ENCODE measurements at places on chromosomes 4 and X. TPM values are rescaled to one million over a fixed set of nuclear protein-coding genes. Genes with fewer than 3 reads are reported as not detected.
A peak's percentile ranks its signal among the peaks of the same experiment; 100 is the strongest.

DNA sequence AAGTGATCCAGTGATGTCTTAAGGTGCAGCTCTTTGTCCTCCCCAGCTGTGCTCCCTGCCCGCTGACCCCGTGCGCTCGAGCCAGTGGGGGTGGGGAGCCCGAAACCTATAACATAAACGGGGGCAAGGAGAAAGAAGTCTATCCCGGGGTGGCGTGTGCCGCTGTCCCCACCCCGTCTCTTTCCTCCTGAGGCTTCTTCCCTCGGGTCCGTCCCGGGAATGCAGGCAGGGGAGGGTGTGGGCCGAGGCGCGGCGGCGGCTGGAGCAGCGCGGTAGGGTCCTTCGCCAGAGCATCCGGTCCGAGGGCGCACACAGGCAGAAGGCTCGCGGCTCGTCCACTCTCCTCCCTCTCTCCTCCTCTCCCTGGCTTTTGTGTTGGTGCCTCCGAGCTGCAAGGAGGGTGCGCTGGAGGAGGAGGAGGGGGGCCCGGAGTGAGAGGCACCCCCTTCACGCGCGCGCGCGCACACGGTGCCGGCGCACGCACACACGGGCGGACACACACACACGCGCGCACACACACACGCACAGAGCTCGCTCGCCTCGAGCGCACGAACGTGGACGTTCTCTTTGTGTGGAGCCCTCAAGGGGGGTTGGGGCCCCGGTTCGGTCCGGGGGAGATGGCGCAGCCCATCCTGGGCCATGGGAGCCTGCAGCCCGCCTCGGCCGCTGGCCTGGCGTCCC lies at the start of gene RAB33A:
Gene RAB33A, plus strand, starts transcription at position 517 of the 681 bp plus-strand sequence. Its CDS starts 101 bp downstream, at position 618.
- DNase-seq: peak; percentile 16

- DNase-seq: no peak
Measured at GRCh38 chr4:110733901-110734300, 111.0 kb upstream of the PITX2 start.

DNA sequence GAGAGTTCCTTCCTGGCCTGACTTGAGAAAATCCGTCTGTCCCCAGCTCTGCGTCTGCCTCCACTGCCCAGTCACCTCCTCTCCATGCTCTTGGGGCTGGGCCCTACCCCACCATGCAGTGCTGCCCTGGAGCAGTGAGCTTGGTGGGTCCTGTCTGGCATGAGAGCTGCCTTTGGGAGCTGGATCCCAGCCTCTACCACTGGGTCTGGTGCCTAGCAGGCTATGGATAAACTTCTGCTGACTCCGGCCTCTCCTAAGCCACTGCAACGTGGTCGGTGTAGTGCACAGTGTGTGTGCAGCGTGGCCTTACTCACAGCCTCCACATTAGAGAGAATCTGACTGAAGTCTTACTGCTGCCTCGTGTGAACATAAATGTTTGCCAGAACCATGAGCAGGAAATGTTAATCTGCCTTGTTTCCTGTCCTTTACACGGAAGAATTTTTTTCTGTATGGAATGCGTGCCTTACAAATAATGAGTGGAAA lies 47.6 kb downstream of the HTT start:
- no peak for DNase-seq

DNA sequence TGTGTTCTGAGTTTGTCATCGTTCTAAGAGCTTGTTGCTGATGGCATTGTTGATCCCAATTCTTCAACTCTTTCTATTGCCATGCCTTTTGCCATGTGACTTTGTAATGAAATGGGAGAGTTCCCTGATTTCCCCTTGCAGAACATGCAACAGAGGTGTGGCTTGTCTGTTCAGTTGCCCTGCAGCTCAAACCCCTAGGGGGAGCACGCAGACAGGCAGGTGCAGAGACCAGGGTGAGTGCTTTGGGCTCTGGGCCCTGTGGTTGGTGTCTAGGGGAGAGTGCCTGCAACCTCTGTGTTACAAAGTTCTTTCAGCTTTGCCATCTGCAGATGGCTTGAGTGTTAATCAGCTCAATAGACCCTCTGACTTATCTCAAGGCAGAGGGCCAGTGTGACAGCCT lies 332.7 kb downstream of the MID1IP1 start:
- no peak for DNase-seq

- no peak for DNase-seq
Measured at GRCh38 chrX:103234869-103235268, 20.0 kb downstream of the BEX4 start.

GRCh38 chr4:19838858-19839257 lies 412.8 kb upstream of the SLIT2 start:
- DNase-seq: no peak

- no peak for DNase-seq
Measured at GRCh38 chr4:15031993-15032675, 29.9 kb downstream of the CPEB2 start.

GRCh38 chr4:44679060-44679459 lies 840 bp downstream of the GUF1 start:
- no peak for DNase-seq

DNA sequence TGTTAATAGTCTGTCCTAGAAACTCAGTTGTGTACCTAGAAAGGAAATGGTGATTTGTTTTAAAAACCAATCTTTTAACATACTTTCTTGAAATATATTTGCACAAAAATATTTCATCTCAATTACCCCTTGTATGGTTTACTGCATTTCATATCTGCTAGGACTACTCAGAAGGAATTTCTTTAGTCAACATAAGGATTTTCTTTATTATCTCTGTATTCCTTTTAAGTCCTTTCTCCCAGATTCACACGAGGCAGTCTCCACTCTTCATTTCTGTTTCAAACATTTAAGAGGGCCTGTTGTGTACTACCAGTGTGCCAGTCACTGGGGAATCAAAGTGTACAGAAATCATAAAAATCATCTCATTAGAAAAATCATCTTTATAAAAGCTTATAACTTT lies 28.8 kb downstream of the NFKB1 start:
- no peak for DNase-seq

DNA sequence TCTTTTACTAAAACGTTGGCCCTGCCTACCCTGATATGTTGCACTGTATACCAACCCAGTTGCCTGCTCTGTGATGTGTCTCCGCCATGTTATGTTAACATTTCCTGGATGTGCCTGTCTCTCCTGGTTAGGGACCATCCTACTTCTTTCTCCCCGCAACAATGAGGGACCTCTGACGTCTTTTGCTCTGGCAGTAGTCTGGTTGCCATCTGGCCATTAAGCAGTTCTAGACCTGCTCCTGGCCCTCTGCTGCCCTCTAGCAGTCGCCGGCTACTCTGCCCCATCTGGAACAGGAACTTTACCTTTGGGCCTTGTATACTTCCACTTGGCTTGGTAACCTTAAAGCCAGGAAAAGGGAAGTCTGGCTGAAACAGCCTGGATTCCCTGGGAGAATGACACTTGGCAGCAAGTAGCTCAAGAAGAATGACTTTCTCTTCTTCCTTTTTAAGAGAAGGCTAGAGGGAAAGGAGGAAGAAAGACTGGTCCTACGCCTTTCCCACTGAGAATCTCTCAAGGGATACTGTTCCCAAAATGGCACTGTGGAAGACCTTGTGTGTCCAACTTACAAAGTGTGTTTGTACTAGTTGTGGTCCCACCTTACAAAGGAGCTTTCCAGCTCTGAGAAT lies 63.5 kb downstream of the GPC3 start:
- peak; percentile 17 for DNase-seq

GRCh38 chr4:147862043-147862692 lies 130.3 kb downstream of the ARHGAP10 start:
- no peak for DNase-seq

- peak; percentile 14 for DNase-seq
Measured at GRCh38 chrX:126551306-126551705, 1.3 kb downstream of the DCAF12L1 start.

DNA sequence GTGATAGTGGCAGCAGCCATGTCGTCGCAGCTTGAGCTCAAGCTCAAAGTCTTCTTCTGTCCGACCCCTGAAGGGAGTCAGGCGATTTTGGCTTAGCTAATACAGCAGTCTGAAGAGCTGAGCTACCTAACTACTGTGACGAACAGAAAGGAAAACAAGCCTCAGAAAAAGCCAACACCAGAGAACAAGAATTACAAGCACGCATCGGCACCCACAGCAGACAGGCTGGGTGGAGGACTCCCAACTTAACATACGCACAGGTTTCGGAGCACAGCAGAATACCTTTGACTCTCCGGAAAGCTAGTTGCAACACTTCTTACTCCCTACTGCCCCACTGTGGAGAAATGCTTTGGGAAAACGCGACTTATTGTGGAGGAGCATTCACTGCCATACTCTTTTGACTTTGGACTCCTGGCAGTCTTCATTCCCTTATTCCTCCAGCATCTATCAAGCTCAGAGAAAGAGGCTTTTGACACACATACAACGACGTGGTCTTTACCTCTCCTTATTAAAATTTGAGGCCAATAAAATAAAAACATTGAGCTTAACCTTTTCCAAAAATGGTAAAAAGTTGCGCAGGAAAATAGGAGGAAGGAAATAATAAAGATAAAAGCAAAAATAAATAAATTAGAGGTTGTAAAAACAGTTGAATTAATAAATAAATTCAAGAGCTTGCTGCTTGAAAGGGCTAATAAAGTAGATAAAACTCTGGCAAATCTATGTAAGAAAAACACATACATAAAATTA lies 41.3 kb upstream of the GPC3 start:
- DNase-seq: peak; percentile 46

DNA sequence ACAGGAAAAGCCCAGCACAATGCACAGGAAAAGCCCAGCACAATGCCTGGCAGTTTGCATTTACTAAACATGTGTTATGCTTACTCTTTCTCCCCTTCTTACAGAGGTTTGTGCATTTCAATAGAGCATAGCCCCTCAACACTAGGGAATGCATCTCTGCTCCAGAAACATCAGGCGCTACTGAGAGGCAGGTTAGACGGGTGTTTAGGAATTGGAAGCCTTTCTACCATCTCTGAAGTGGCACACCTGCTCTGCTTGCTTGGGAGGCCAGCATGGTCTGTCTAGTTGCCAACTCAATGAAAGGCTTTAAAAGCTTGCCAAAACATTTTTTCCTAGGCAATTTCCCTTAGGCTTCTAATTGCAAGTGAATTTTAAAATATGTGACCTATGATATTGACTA lies 55.7 kb downstream of the GRID2 start:
- DNase-seq: no peak

DNA sequence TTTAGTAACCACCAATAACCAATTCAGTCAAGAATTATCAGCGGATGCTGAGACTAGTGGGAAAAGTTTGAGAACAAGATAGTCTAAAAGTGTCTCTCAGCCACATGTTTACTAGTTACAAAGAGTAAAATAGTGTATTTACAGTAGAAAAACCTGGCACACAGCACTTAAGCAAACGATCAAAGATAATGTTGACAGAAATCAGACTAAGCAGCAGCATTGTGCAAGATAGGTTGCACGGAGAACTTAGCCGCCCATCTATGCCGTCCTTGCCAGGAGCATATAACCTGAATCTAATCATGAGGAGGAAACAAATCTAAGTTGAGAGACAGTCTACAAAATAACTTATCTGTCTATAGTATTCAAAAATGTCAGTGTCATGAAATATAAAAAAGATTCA lies 35.3 kb downstream of the KLHL5 start:
- DNase-seq: no peak

DNA sequence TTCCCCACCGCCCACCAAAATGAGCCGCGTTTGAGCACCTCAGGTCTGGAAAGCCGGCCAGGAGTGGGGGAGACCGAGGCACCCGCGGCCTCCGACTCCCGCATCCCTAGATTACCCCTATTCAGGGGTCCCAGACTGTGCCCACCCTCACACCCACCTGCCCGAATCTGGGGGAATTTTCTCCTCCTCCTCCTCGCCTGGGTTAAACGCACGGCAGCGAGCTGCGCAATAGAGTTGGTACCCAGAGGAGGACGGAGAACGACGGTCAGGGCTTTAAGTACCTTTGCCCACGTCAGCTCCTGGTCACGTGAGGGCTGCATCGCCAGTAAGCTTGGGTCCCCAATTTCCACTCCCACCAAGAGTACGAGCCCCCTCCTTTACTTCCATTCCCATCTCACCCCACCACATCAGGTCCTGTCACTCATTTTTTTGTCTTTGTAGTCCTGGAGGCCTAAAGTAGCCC lies at the start of gene ARMCX2:
Gene ARMCX2, minus strand, starts transcription at position 250 of the 463 bp plus-strand sequence. CDS start 2,262 bp downstream, outside the sequence.
- peak; percentile 63 for DNase-seq

DNA sequence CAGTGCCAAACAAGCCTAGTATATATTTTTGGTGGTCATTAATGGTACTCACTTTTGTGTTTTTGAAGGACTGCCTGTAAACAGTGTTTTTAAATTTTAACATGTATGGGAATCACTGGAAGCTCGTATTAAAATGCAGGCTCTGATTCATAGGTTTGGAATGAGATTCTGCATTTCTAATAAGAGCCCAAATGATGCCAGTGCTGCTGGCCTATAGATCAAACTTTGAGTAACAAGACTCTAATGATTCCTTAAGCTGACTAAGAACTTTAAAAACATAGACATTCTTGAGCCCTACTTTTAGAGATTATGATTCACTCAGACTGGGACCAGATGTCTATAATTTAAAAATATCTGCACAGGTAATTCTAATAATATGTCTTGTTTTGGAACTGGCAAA lies 823.2 kb upstream of the LCORL start:
- no peak for DNase-seq

DNA sequence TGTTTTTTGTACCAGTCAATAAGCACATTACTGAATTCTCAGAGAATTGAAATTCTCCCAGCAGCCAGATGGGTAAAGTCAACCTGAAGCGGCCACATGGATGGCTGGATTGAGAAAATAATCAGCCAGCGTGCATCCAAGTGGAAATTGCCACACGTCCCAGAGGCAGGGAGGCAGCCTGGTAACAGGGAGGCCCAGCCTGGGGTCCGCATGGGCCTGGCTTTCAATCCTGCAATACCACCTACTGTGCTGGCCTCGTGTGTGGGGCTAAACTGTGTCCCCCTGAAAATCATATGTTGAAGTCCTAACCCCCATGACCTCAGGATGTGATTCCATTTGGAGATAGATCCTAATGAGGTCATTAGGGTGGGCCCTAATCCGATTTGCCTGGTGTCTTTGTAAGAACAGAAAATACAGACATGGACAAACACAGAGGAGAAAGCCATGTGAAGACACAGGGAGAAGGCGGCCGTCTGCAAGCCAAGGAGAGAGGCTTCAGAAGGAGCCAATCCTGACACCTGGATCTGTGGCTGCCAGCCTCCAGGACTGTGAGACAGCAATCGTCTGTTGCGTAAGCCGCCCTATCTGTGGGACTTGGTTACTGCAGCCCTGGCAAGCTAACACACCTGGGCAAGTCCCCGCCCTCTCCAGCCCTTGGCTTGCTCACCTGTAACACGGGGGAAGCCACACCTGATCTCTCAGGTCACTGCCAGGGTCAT lies 90.3 kb downstream of the JAKMIP1 start:
- DNase-seq: peak; percentile 6

- no peak for DNase-seq
Measured at GRCh38 chr4:2289955-2290333, 28.0 kb upstream of the MXD4 start.

GRCh38 chrX:68795741-68796140 lies 33.1 kb upstream of the EFNB1 start:
- DNase-seq: no peak

The KLB gene
- 6.6 TPM for polyA plus RNA-seq

The MID1 gene
- 10.3 TPM for polyA plus RNA-seq

The DCK gene
- 13.0 TPM for polyA plus RNA-seq

The ZAR1 gene
- polyA plus RNA-seq: 1.5 TPM

The LIAS gene
- polyA plus RNA-seq: 59.0 TPM

The STARD8 gene
- polyA plus RNA-seq: 3.1 TPM

The HTN1 gene
- not detected for polyA plus RNA-seq

The MAGEB5 gene
- polyA plus RNA-seq: 1.2 TPM
